Caki2 (cell line): ENCODE measurements at places on chromosomes 7 and 10. TPM values are rescaled to one million over a fixed set of nuclear protein-coding genes. Genes with fewer than 3 reads are reported as not detected.

The GNGT1 gene
- not detected in 2 replicates for total RNA-seq

The APBB1IP gene
- 5.8 and 7.4 TPM in 2 replicates for total RNA-seq

The GRM8 gene
- not detected in 2 replicates for total RNA-seq

The ASB10 gene
- not detected in 2 replicates for total RNA-seq

The IDE gene
- total RNA-seq, result 20.5 and 31.1 TPM in 2 replicates

The SAP25 gene
- total RNA-seq, result not detected in 2 replicates

The TFPI2 gene
- 149 and 189 TPM in 2 replicates for total RNA-seq

The SOSTDC1 gene
- total RNA-seq, result 0.26 TPM in 1 of 2 replicates, not detected in the other

The MINDY4 gene
- total RNA-seq, result 3.6 and 4.0 TPM in 2 replicates
